A673 (cell line): ENCODE measurements at places on chromosomes 11 and 22. TPM values are rescaled to one million over a fixed set of nuclear protein-coding genes. Genes with fewer than 3 reads are reported as not detected.

APBB1 gene
- 81.1 and 83.8 TPM in 2 replicates for total RNA-seq

POU2AF2 gene
- not detected in 2 replicates for total RNA-seq

PLEKHA7 gene
- total RNA-seq: 1.7 and 5.4 TPM in 2 replicates

CELSR1 gene
- total RNA-seq: 2.3 and 3.5 TPM in 2 replicates

ACAT1 gene
- 108 and 118 TPM in 2 replicates for total RNA-seq

PKP3 gene
- not detected in 2 replicates for total RNA-seq

CASP12 gene
- not detected in 2 replicates for total RNA-seq

OR8B8 gene
- total RNA-seq: not detected in 2 replicates

RIMBP3B gene
- 0.87 and 1.0 TPM in 2 replicates for total RNA-seq

SLC22A25 gene
- not detected in 2 replicates for total RNA-seq

SNX32 gene
- total RNA-seq: 2.0 and 2.1 TPM in 2 replicates
